Endothelial cell of umbilical vein (primary cell): ENCODE measurements at places on chromosomes 5 and 9. TPM values are rescaled to one million over a fixed set of nuclear protein-coding genes. Genes with fewer than 3 reads are reported as not detected.

The NPR3 gene
- polyA plus RNA-seq: 0.01 and 0.03 TPM in 2 replicates

The TMEM203 gene
- polyA plus RNA-seq: 39.8 and 40.4 TPM in 2 replicates

The CCDC69 gene
- polyA plus RNA-seq: 4.0 and 4.1 TPM in 2 replicates

The AGGF1 gene
- polyA plus RNA-seq: 6.7 and 7.8 TPM in 2 replicates

The IFNA16 gene
- not detected in 2 replicates for polyA plus RNA-seq

The CCL21 gene
- 0.17 TPM in 1 of 2 replicates, not detected in the other for polyA plus RNA-seq

The ACOT12 gene
- polyA plus RNA-seq: not detected in 2 replicates

The HBEGF gene
- polyA plus RNA-seq: 62.9 and 79.8 TPM in 2 replicates

The SOX30 gene
- polyA plus RNA-seq: not detected in 2 replicates

The CER1 gene
- polyA plus RNA-seq: 0.06 TPM in 1 of 2 replicates, not detected in the other

The GFI1B gene
- 0.04 TPM in 1 of 2 replicates, not detected in the other for polyA plus RNA-seq

The DAB2IP gene
- 29.2 and 29.9 TPM in 2 replicates for polyA plus RNA-seq

The PCDHA1 gene
- 0.03 and 0.04 TPM in 2 replicates for polyA plus RNA-seq

The LECT2 gene
- polyA plus RNA-seq: not detected in 2 replicates

The LHX3 gene
- polyA plus RNA-seq: not detected in 2 replicates

The IQGAP2 gene
- 4.5 and 4.8 TPM in 2 replicates for polyA plus RNA-seq

The DAP gene
- polyA plus RNA-seq: 67.8 and 79.8 TPM in 2 replicates

The EMB gene
- polyA plus RNA-seq: not detected in 2 replicates

The GOLPH3 gene
- 35.7 and 38.1 TPM in 2 replicates for polyA plus RNA-seq

The GABRA6 gene
- not detected in 2 replicates for polyA plus RNA-seq

The TPPP gene
- polyA plus RNA-seq: 0.04 and 0.08 TPM in 2 replicates

The TIMD4 gene
- not detected in 2 replicates for polyA plus RNA-seq

The TAF11L10 gene
- not detected in 2 replicates for polyA plus RNA-seq

The PCDHGA11 gene
- polyA plus RNA-seq: 8.0 and 8.1 TPM in 2 replicates

The GAS1 gene
- polyA plus RNA-seq: 0.06 and 0.10 TPM in 2 replicates

The TERT gene
- polyA plus RNA-seq: 0.04 TPM in 1 of 2 replicates, not detected in the other

The TCF7 gene
- 1.5 and 1.8 TPM in 2 replicates for polyA plus RNA-seq
